ENCODE measurements at places on chromosomes 6 and 20. TPM values are rescaled to one million over a fixed set of nuclear protein-coding genes. Genes with fewer than 3 reads are reported as not detected.

DNA sequence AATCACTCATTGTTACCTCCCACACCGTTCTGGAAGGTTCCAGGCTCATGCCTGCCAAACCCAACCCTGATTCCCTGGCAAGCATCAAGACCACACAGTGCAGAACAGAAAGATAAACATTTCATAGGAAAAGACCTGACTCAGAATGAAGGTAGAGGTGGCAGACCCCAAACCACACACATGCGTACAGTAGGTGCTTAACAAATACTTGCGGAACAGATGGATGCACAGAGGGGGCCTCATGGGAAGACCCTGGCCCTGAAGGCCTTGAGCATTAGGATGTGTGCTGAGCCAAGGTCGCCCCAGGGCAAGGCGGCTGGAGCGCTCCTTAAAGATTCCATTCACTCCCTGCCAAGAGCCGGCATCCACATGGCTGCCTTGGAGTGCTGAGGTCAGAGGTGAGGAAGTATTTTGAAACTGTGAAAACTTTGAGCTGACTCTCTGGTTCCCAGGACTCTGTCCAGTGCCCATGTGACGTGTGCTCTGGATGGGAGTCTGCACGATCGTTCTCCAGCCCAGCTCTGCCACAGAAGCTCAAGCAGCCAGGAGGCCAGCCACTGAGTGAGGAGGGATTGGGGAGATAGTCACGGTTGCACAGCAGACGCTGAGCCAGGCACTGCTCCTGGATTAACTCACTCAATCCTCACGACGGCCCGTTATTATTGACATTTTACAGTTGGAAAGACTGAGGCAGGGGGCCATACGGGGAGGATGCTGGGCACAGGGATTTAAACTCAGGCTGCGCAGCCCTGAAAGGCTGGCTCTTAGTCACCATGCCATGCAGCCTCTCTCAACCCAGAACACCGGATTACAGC, 65.5 kb upstream of the AFDN start:
- H3K4me3 ChIP-seq = no peak overlapping the region
- no peaks in the 10 kb centered on the region for H3K36me3 ChIP-seq
- no peaks in the 10 kb centered on the region for H3K27me3 ChIP-seq
- DNase-seq = peak; percentile 22
- H3K27ac ChIP-seq = peak overlapping the region; percentile 32

- peak overlapping the region; percentile 32 for H3K4me3 ChIP-seq
- peaks cover 12% of the 10 kb centered on the region for H3K27me3 ChIP-seq
- H3K27ac ChIP-seq = peak overlapping the region; percentile 93
- no peaks in the 10 kb centered on the region for H3K36me3 ChIP-seq
- peak; percentile 93 for DNase-seq
These were observed 292.6 kb upstream of the MARCKS start for GRCh38 chr6:113564371-113565171.

DNA sequence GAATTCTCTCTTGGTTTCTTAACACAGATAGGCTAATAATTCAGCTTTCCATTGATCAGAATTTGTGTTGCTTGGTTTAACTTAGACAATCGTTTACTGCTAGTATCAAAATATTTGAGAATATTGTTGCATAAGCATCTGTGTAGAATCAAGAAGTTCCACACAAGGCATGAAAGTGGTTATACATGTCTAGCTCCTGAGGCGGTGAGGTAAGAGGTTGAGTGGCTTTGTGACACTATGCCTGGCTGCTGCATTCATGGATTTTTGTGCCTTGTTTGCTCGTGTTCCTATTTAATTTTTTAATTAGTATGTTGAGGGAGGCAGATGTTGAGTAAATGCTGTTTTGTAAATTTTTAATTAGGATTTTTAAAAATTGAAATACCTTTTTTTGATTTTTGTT, 10.2 kb downstream of the PKIB start:
- H3K27ac ChIP-seq = no peak overlapping the region
- H3K4me3 ChIP-seq = no peak overlapping the region
- DNase-seq = no peak
- peaks cover 20% of the 10 kb centered on the region for H3K4me1 ChIP-seq

DNA sequence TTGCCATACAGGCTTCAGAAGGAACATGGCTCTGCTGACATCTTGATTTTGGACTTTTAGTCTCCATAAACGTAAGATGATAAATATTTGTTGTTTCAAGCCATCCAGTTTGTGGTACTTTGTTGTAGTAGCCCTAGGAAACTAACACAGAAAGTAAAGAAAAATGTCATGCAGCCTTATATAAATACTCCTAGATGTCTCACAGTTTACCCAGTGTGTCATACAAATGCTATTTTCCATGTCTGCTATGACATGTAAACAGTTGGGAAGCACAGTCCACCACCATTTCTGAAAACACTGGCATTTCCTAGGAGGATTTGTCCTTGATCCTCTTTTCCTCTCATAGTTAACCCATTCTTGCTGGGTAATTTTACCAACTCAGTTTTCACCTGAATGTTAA, 30.6 kb upstream of the ME1 start:
- H3K27me3 ChIP-seq = no peaks in the 10 kb centered on the region
- H3K4me3 ChIP-seq = no peak overlapping the region
- DNase-seq = no peak
- no peaks in the 10 kb centered on the region for H3K36me3 ChIP-seq
- no peak overlapping the region for H3K27ac ChIP-seq

The ENPP5 gene
- total RNA-seq = 8.3 TPM

- no peaks in the 10 kb centered on the region for H3K36me3 ChIP-seq
- H3K4me3 ChIP-seq = no peak overlapping the region
- H3K27ac ChIP-seq = no peak overlapping the region
- peaks cover 8% of the 10 kb centered on the region for H3K27me3 ChIP-seq
- no peak for DNase-seq
- H3K4me1 ChIP-seq = no peaks in the 10 kb centered on the region
These were observed 756.5 kb upstream of the DEFB115 start for GRCh38 chr20:30500829-30501440.

GRCh38 chr20:11626551-11626950, 291.1 kb upstream of the BTBD3 start:
- H3K4me1 ChIP-seq = no peaks in the 10 kb centered on the region
- no peak for DNase-seq
- H3K4me3 ChIP-seq = no peak overlapping the region
- no peaks in the 10 kb centered on the region for H3K36me3 ChIP-seq

GRCh38 chr6:36610041-36610955, 16.1 kb downstream of the SRSF3 start:
- H3K36me3 ChIP-seq = peaks cover 79% of the 10 kb centered on the region
- no peak overlapping the region for H3K4me3 ChIP-seq
- no peak for DNase-seq
- H3K4me1 ChIP-seq = no peaks in the 10 kb centered on the region
- no peaks in the 10 kb centered on the region for H3K27me3 ChIP-seq

GRCh38 chr6:37050045-37050853, 44.8 kb downstream of the FGD2 start:
- H3K4me1 ChIP-seq = peaks cover 3% of the 10 kb centered on the region
- no peak overlapping the region for H3K4me3 ChIP-seq
- H3K36me3 ChIP-seq = no peaks in the 10 kb centered on the region
- H3K27me3 ChIP-seq = no peaks in the 10 kb centered on the region
- DNase-seq = no peak

DNA sequence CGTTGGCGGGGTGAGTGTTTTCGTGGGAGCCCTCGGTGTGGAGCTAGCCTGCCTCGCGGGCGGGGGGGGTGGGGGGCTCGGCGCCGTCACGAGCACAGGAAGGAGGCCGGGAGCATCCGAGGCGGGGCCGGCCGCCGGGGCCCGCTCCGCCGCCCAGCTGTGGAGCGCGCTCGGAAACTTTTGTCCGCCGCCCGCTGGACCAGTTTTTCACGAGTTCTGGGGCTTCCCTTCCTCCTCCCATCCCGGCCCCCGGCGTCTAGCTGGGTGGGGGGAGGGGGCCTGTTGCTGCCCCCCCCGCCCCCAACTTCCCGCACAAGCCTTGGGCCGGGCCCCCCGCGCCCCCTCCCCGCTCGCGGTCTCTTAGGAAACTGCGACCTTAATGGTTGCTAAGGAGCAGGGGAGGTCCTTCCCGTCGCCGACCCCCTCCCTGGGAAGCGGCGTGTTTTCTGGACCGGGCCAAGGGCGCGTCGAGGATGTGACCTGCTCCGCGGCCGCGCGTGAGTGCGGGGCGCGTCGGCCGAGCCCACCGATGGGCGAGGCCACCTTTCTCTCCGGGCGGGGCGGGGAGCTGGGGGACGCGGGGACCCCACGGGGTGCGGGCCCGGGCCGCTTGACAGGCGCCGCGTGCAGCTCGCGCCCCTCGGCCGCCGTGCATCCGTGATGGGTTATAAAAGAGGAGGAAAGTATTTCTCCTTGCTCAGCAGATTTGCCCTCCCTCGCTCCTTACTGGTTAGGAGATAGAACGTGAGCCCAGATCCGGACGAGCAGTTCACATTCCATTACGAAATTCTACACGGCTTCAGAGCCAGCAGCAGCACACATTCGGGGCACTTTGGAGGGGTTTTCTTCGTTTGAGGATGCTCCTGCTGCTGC, 1.4 kb downstream of the RREB1 start:
- H3K27me3 ChIP-seq = no peaks in the 10 kb centered on the region

DNA sequence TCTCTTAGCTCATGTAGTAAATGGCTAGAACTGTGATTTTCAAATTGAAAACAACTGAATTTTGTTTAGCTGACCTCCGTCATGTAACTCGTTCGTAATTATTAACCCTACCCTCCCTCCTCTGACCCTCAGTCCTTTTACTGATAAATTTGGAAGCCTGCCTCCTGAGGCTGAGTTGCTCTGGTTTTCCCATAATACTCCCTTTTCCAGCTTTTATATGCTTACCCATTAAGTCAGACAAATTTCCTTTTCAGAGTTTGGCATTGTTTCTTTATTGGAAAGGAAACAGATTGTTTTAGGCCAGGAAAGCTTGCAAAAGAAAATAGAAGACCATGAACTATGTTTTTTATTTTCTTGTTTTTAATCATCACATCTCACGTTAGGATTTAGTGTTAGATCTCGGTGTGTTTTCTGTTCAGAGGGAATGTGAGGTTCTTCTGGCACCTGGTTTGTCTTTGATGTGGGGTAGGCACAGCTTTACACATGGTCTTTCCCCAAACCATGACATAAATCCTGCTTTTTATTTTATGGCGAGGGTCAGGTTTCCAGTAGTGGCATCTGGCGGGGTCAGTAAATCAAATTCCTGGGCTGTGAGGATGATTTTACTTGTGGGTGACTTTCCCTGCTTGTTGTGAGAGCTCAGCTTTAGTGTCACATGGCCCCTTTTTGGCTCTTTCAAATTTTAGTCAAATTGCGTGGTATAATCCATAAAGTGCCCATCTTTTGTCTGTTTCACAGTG, 24.5 kb downstream of the PLCB4 start:
- H3K4me3 ChIP-seq = no peak overlapping the region
- no peaks in the 10 kb centered on the region for H3K4me1 ChIP-seq
- H3K36me3 ChIP-seq = no peaks in the 10 kb centered on the region
- H3K27ac ChIP-seq = no peak overlapping the region
- no peaks in the 10 kb centered on the region for H3K27me3 ChIP-seq
- no peak for DNase-seq

- no peak overlapping the region for H3K27ac ChIP-seq
- H3K36me3 ChIP-seq = no peaks in the 10 kb centered on the region
- no peak for DNase-seq
These were observed 57.2 kb downstream of the CEP43 start for GRCh38 chr6:167056370-167056769.

- H3K27ac ChIP-seq = no peak overlapping the region
- no peaks in the 10 kb centered on the region for H3K27me3 ChIP-seq
- peaks cover 41% of the 10 kb centered on the region for H3K36me3 ChIP-seq
- peaks cover 13% of the 10 kb centered on the region for H3K4me1 ChIP-seq
- no peak overlapping the region for H3K4me3 ChIP-seq
These were observed 18.9 kb downstream of the MANBAL start for GRCh38 chr20:37308086-37309050.
